Effector memory CD8-positive, alpha-beta T cell (primary cell): ENCODE measurements at places on chromosomes 5 and 9.
A peak's percentile ranks its signal among the peaks of the same experiment; 100 is the strongest.

DNA sequence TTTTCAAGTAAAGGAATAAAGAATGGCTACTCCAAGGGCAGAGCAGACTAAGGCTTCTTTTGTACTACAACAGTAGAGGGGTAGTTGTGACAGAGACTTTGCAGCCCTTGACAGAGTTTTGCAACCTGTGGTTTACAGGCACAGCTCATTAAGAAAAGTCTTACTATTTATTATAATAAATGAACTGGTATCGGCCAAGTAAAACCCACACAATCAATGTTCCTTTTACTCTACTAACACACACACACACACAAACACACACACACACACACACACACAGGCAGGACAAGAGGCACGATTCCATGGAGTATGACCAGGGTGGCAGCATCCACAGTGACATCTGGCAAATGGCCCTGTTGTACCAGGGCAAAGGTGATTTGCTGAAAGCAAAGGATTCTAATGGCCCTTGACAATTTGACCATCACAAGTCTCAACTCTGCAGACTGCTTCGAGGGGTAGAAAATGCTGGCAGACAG lies 59.1 kb upstream of the GOLPH3 start:
- H3K27ac ChIP-seq, result peak overlapping the region; percentile 96
- DNase-seq, result no peak
- H3K4me1 ChIP-seq, result peaks cover 15% of the 10 kb centered on the region
- H3K36me3 ChIP-seq, result peaks cover 49% of the 10 kb centered on the region

DNA sequence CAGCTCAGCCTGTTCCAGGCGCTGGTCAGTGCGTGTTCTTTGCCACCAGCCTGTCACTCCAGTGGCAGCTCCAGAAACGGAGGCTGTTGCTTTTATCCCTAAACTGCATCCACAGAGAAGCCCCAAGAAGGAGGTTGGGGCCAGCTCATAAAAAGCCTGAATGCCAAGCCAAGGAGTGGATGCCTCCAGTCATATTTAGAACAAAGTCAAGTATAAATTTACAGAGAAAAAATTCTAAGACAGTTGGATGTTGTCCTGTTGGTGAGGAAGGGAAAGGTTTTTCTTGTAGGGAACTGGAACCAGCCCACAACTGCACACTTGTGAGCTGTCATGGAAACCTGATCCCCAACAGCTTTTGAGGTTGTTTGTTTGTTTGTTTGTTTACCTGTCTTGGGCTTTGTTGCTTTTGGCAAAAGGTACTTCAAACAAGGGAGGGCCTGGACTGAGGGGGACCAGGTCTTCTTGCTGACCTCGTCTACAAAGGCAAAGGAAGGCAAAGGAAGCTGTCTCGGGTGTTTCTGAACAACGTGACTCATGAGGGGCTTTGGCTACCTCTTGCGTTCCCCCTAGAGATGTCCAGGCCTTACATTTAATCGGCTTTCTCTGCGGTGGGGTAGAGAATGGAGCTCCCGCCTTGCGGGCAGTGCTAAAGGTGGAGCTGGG lies 36.7 kb downstream of the OLFML2A start:
- no peaks in the 10 kb centered on the region for H3K4me1 ChIP-seq
- no peak for DNase-seq
- no peak overlapping the region for H3K4me3 ChIP-seq

DNA sequence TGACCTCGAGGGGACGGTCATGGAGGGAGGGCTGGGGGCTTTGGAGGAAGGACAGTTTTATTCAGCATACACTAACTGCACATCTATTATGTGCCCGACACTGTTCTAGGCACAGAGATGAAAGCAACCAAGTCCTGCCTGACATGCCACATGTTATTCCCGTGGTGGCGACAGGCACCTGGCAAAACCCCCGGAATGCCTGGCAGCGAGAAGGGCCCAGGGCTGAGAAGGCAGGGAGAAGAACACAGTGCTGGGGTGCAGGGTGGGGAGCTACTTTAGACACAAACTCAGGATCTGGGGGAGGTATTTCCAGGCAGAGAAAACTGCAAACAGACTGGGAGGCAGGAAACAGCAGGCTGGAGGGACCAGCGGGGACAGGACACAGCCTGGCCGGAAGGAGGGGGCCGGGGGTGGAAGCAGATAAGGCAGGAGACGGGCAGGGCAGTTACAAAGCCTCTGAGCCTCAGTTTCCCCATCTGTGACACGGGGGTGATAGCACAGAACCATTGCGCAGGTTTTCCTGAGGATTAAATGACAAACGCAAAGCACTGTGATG lies 77.7 kb downstream of the STK10 start:
- peaks cover 56% of the 10 kb centered on the region for H3K36me3 ChIP-seq
- H3K4me3 ChIP-seq, result peak overlapping the region; percentile 85
- DNase-seq, result no peak
- H3K27ac ChIP-seq, result peak overlapping the region; percentile 95
- peaks cover 70% of the 10 kb centered on the region for H3K4me1 ChIP-seq

- no peak overlapping the region for H3K4me3 ChIP-seq
- H3K27ac ChIP-seq, result no peak overlapping the region
- no peaks in the 10 kb centered on the region for H3K4me1 ChIP-seq
- no peak for DNase-seq
- no peaks in the 10 kb centered on the region for H3K36me3 ChIP-seq
Measured at GRCh38 chr9:16126042-16126441, 573.2 kb downstream of the CCDC171 start.

DNA sequence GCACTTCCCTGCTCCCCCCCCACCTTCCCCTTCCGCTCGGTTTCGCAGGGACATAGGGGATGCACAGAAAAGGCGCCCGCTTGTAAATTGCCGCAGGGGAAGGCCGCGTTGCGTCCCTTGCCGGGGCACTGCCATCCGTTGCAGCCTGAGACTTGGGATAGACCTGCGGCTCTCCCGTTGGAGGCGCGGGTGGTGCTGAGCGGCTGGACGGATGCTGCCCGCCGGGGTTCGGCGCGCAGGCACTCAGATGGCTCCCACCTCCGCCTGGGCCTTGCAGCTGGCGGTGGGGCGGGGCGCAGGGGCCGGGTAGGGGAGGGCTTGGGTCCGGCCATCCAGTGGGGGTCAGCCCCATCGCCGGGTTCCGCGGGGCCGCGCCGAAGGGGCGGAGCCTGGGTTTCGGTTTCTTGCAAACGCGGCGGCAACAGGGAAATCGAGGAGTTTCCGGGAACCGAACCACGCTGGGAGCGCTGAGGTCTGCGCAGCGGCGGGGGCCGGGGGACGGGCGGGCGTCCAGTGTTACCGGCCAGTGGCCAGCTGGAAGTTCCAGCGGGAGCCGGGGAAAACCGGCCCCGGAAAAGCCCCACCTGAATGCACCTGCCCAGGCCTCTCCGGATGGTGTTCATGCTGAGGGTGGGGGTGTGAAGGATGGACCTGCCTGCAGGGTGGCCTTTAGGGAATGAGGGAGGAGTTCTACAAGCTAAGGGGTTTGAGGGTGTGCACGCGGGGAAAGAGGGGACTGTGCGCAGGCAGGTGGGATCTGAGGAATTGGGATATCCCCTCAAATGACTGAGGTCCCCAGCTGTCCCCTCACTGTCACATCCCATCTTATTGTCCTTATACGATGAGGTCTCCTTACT lies 6.3 kb upstream of the IRF1 start:
- H3K36me3 ChIP-seq, result peaks cover 37% of the 10 kb centered on the region
- H3K4me1 ChIP-seq, result peaks cover 58% of the 10 kb centered on the region
- H3K27me3 ChIP-seq, result no peaks in the 10 kb centered on the region

- no peak overlapping the region for H3K4me3 ChIP-seq
- H3K36me3 ChIP-seq, result no peaks in the 10 kb centered on the region
- peaks cover 7% of the 10 kb centered on the region for H3K4me1 ChIP-seq
- DNase-seq, result no peak
Measured at GRCh38 chr5:132233811-132234683, 6.4 kb upstream of the P4HA2 start.

DNA sequence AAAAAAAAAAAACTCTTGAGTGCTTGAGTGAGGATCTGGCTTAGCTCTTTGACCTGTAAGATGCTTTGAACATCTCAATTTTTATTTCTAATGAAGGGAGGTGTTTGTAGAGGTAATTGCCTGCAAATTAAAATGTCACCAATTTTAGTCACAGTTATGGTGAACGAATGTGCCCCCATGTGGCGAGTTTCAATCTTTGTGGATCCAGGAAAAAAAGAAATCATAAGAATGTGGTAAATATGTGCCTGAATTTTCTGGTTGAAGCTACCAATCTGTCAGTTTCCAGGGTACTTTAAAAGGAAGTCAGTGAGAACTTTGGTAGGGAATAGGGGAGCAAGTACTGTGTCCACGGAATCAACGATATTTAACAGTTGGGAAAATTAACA lies 1772.4 kb upstream of the CDH9 start:
- no peak overlapping the region for H3K27ac ChIP-seq
- H3K36me3 ChIP-seq, result no peaks in the 10 kb centered on the region
- H3K4me3 ChIP-seq, result no peak overlapping the region
- H3K4me1 ChIP-seq, result no peaks in the 10 kb centered on the region
- H3K27me3 ChIP-seq, result no peaks in the 10 kb centered on the region

DNA sequence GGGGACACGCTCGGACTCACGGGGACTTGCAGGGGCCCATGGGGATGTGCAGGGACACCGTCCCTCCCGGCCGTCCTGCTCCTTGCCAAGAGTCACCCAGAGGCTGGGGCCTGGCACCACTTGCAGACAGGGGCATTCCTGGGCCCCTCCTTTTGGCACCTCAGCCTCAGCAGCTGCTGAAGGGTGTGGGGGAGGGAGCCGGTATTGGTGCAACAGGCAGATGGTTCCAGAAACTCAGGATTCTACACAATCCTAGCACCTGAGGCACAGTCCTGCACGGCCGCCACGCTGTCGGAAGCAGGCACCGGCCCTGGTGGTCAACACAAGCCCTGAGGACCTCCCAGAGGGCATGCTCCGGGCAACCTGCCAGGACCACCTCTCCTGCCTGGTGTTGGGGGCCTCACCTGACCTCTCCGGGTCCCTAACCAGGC lies 19.3 kb upstream of the SLC12A7 start:
- DNase-seq, result no peak
- H3K27me3 ChIP-seq, result peaks cover 15% of the 10 kb centered on the region
- H3K4me3 ChIP-seq, result no peak overlapping the region
- no peak overlapping the region for H3K27ac ChIP-seq
- H3K36me3 ChIP-seq, result no peaks in the 10 kb centered on the region
- H3K4me1 ChIP-seq, result no peaks in the 10 kb centered on the region

GRCh38 chr5:76303921-76304320 lies 99.2 kb upstream of the IQGAP2 start:
- no peaks in the 10 kb centered on the region for H3K27me3 ChIP-seq
- peaks cover 33% of the 10 kb centered on the region for H3K4me1 ChIP-seq
- peaks cover 3% of the 10 kb centered on the region for H3K36me3 ChIP-seq
- H3K27ac ChIP-seq, result peak overlapping the region; percentile 78
- DNase-seq, result peak; percentile 34
- H3K4me3 ChIP-seq, result peak overlapping the region; percentile 13

- H3K4me3 ChIP-seq, result no peak overlapping the region
- no peaks in the 10 kb centered on the region for H3K36me3 ChIP-seq
- no peak overlapping the region for H3K27ac ChIP-seq
- no peaks in the 10 kb centered on the region for H3K4me1 ChIP-seq
- no peak for DNase-seq
- H3K27me3 ChIP-seq, result no peaks in the 10 kb centered on the region
Measured at GRCh38 chr5:130333089-130333488, 428.8 kb downstream of the CHSY3 start.

- no peak for DNase-seq
- no peak overlapping the region for H3K4me3 ChIP-seq
- H3K36me3 ChIP-seq, result peaks cover 13% of the 10 kb centered on the region
- H3K4me1 ChIP-seq, result no peaks in the 10 kb centered on the region
- peaks cover 5% of the 10 kb centered on the region for H3K27me3 ChIP-seq
- no peak overlapping the region for H3K27ac ChIP-seq
Measured at GRCh38 chr5:43371821-43372220, 40.4 kb downstream of the CCL28 start.
